ENCODE measurements at places on chromosomes 13 and 19. TPM values are rescaled to one million over a fixed set of nuclear protein-coding genes. Genes with fewer than 3 reads are reported as not detected.

The TEX101 gene
- total RNA-seq, result not detected

The CEACAM21 gene
- not detected for total RNA-seq

The REXO1 gene
- 13.0 TPM for total RNA-seq

The PSG3 gene
- not detected for total RNA-seq

The ZNF568 gene
- 13.5 TPM for total RNA-seq

The ENOX1 gene
- 16.4 TPM for total RNA-seq

The ZNF865 gene
- total RNA-seq, result 0.08 TPM

The TMEM91 gene
- total RNA-seq, result 5.6 TPM

The CKAP2 gene
- 9.2 TPM for total RNA-seq
